ENCODE measurements at places on chromosomes 11 and 22. TPM values are rescaled to one million over a fixed set of nuclear protein-coding genes. Genes with fewer than 3 reads are reported as not detected.

DNA sequence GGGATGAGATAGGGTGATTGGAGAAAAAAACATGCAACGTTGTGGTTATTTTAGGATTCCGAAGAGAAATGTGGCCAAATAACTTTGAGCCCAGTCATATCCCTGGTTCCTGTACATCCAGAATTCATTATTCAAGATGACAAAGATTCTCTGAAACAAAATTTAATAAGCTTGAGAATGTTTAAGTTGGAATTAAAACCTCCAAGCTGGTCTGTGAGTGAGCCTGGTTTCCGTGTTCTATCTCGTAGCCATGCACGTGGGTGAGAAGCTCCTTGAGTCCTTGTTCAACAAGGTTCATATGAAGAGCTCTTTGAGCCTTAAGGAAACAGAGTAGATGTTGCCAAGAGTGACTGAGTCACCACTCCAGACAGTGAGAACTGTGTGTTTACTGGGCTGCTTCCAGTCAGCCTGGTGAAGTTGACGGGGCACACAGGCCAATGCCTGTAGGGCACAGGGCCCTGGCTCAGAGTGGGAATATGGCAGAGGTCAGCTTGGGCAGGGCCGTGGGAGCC, 206.5 kb downstream of the NAV2 start:
- peak; percentile 98 for DNase-seq

DNA sequence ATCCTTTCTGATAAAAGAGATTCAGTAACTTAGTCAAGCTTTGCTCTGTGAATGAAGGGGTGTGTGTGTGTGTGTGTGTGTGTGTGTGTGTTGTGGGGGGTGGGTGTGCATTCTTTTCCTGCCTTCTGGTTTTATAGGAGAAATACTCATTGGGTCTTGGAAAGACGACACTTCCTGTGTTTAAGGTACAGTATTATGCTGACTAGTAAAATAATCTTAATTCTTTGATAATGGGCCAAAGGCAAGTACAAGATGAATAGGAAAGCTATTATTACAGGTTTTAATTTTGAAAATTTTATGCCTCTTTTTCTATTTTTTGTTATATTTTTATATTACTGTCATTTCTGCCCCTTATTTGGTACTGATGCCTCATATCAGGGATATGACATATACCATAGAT, 26.1 kb downstream of the HSD17B12 start:
- DNase-seq, result no peak

GRCh38 chr11:2524446-2525165, 79.8 kb downstream of the KCNQ1 start:
- DNase-seq, result no peak

DNA sequence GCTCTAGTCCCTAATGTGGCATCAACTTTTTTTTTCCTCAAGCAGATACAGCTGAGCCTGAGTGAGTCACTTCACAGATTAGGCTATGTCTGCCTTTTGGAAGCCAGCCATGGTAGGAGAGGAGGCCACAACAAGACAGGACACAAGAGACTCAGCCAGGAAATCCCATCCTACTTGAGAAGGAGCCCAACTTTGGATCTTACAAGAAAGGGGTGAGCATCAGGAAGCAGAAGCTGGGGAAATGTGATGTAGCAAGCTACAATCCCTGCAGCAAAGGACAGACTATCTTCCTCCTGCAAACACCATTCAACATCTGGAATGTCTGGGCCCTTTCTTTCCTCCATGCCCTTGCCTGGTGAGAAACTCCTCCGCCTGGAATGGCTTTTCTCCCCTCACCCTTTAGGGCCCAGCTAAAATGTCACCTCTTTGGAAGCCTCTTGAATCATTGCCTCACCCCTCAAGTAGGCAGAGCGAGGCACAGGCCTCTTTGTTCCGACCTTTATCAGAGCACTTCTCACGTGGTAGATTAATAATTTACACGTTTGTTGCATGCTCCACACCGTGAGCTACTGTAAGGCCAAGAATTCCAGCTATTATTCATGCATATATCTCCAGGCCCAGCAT, 156.4 kb upstream of the PITPNB start:
- peak; percentile 53 for DNase-seq

DNA sequence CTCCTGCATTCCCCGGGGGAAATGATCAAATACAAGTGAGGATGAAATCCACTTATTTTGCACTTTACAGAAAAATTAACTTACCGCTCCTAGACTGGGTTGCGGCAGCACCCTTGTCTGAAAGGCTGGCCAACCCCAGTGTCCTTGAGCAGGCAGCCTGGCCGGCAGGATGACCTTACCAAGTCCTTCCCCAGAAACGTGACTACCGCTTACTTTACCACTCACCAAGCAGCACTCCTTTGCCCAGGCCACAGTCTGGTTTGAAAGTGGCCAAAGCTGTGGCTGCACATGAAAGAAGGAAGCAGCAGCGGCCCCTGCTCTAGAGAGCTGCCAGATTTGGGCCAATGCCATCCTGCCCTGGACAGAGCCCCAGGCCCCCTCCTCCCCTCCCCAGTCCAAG, 20.3 kb downstream of the MYH9 start:
- no peak for DNase-seq

DNA sequence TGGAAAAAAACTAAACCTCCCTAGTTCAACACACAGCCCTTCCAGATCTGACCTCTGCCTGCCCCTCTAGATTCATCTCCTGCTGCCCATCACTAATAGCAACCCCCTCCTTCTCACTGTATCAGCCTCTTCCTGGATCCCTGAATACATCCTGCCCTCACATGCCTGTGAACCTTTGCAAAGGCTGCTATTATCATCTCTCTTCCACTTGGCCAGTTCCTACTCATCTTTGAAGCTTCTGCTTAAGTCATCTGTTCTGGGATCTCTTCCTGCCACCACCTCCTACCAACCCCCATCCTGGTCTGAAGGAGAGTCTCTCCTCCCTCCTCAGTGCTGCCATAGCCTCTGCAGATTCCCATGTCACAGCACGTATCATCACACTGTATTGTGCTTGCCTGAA, 38.0 kb upstream of the AMOTL1 start:
- DNase-seq, result no peak

GRCh38 chr22:19734163-19734562, 10.8 kb downstream of the GP1BB start:
- no peak for DNase-seq

- DNase-seq, result no peak
Measured at GRCh38 chr11:12113294-12113693, 2.9 kb downstream of the MICAL2 start.

DNA sequence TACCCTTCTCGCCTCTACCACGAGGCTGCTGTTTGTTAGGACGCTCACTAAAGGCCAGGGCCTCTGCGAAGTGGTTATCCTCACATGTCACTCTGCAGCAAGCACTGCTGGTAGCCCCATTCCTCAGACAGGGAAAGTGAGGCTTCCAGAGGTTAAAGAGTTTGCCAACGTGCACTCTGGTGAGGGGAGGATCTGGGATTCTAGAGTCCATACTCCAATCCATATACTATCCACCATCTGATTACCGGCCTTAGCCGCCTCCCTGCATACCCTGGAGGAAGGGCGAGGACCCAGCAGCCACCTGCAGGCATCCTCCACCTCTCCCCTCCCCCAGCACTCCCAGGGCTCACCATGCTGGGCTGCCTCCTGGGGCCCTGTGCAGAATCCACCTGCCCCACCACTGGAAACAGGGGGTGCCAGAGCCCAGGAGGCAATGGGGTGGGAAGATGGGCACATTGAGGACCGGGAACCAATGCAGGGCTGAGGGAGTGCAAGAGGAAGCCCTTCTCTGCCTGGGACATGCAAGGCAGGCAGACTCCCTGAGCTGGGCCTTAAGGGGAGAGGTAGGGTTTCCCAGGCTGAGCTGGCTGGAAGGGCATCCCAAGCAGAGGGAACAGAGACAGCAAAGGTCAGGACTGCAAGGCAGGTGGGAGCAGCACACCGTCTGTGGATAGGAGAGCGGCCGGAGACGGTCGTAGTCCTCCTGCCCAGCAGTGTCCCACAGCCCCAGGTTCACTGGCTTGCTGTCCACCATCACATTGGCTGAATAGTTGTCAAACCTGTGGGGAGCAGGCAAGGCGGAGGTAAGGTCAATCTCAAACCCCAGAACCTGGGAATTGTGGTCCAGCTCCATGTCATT, 11.7 kb downstream of the RAC2 start:
- no peak for DNase-seq

DNA sequence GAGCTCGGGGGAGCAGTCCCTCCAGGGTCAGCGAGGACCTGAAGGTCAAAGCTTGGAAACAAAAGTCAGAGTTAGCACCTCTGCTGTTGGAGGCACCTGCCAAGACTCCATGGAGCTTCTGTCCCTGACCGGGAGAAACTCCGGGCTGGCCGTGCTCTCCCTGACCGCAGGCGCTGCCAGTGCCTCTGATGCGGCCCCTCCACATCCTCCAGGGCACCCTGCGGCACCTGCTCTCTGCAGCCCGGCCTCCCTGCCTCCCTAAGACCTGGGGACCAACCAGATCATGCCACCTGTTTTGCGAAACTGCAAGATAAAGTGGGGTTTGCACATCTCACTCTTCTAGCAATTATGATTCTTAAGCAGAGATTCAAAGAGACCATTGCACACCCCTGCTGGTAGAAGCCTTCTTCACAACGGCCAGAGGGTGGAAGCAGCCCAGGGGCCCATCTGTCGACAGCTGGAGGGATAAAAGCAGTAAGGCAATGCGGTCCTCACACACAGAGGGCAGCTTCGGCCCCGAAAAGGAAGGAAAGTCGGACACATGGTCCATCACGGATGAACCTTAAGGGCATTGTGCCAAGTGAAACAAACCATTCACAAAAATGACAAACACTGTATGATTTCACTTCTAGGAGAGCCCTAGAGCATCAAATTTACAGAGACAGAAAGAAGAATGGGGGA, 477.1 kb downstream of the BRD1 start:
- no peak for DNase-seq

DNA sequence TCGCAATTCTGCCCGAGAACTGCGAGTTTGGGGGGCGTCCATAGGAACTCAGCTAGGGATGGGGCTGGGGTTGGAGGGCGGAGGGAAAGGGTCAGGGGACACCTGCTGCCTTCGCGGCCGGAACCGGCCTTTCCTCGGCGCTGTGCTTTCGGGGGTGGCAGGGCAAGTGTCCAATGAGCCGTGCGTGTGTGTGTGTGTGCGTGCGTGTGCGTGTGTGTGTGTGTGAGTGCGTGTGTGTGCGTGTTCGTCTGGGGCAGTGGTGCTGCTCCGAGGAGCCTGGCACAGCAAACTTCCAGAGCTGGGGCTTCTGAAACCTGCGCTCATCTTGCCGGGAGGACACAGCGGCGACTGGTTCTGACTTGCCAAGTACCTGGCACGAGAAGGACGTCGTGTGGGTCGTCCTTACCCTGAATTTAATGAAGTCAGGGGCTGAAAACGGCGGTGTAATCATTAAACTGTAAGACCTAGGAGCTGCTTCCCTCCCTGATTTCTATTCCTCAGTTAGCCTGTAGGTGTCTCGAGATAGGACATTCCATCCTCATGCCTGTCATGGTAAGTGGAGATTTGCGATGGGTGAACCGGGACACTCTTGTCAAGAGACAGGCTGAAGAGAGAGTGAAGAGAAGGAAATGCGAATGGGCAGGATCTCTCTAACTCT, 27.0 kb upstream of the AMOTL1 start:
- DNase-seq, result peak; percentile 57

DNA sequence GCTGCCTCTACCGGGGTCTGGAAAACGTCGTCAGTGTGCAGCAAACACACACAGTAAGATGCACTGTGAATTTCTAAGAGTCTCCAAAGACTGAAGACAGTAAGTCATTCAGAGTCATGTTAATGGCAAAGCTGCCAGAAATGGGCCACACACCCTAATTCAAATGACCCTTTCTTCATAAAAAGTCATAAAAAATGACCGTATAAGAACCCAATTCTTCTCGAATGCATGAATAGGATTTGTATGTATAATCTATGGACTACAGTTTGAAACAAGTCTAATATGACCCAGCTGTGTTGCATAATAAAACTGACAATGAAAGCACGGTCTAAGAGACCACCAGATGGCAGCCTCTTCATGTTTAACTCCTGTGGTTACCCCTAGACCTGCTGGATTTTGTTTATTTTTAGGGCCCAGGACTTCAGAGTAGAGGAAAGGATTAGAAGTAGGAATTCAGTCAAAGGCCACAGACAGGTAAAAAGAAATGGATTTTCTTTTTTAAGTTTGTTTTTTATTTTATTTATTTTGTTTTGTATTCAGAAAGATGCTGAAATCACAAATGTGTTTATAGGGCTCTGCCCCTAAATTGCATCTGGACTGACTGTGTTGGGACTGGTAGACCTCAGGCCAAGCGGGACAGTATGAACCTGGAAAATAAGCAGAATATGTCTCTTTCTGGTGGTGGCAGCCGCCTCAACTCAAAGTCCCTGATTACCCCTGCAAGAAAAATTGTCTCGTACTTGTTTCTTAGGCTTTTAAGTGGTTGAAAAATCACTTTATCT, 32.1 kb upstream of the SLC5A12 start:
- peak; percentile 75 for DNase-seq

- DNase-seq, result no peak
Measured at GRCh38 chr11:61918251-61918937, 1.0 kb upstream of the RAB3IL1 start.

DNA sequence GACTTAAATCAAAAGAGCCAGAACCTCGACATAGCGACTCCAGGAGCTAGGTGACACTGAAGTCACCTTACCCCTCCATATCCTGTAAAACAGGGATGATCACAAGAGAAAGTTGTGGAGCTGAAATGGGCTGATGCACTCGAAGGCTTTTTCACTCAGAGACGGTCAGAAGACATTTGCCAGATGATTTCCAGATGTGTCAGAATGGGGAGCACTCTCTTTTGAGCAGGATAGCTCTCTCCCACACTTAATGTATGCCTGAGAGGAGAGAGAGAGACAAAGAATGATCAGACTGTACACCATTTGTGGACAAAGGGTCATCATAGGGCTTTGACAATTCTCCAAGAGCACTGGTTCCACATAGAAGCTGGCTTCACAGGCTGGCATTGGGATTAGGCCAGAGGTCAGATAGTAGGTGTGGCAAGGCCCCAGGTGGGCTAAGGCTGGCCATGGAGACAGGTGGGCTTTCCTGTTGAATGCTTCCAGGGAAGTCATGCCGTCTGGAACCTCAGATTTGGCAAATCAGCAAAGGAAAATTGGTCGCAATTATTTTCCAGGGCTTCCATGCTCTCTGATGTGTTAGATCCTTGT, 42.3 kb upstream of the ETS1 start:
- no peak for DNase-seq

GRCh38 chr11:32899438-32899837, 6.8 kb downstream of the QSER1 start:
- no peak for DNase-seq

GRCh38 chr11:76791861-76792260, 8.7 kb downstream of the TSKU start:
- DNase-seq, result peak; percentile 90

DNA sequence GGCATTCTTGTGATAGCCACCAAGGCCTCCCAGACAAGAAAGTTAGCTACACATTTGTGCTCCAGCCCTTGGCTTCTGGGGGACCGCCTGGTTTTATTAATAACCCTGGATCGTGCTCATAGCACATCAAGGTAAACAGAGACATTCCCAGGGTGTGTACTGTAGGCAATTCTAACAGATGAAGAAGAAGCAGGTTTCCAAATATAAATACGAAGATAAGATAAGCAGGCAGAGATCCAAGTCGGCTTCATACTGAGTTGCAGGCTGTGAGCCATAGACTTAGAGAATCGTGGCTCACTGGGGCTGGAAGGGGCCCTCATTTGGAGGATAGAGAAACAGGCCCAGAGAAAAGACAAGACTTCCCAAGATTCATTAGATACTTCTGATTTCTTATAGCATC, 131.4 kb downstream of the TENM4 start:
- no peak for DNase-seq

Gene PVALB
- total RNA-seq, result not detected

Gene MS4A4A
- total RNA-seq, result not detected

Gene LRP4
- 1.0 TPM for total RNA-seq

Gene CDC42EP1
- total RNA-seq, result 86.0 TPM

Gene OR4D5
- not detected for total RNA-seq

Gene SMIM35
- total RNA-seq, result not detected

Gene TRIM48
- total RNA-seq, result not detected

Gene TCF20
- total RNA-seq, result 44.7 TPM
